NCI-H2171 treated with DMSO at 0.1 percent for 48 hours (cell line): ENCODE measurements at places on chromosomes 5 and 9.

DNA sequence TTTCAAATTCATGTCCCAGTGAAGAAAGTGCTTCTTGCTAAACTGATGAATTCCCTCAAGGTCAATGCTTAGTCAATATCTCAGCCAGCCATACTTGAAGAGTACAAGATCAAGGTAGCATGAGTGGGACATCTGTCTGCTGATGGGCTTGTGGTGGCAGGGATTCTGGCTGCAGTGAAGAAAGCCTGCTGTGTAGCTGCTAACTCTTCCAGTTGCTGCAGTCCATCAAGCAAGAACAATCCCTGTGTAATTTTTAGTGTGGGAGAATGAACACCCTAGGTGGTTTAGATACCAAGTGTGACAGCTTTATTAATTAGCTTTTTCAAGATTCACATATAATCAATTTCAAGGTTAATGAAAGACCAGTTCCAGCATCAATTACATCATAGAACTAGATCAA is 443.9 kb downstream of the TAF11L14 start:
- no peak for DNase-seq

DNA sequence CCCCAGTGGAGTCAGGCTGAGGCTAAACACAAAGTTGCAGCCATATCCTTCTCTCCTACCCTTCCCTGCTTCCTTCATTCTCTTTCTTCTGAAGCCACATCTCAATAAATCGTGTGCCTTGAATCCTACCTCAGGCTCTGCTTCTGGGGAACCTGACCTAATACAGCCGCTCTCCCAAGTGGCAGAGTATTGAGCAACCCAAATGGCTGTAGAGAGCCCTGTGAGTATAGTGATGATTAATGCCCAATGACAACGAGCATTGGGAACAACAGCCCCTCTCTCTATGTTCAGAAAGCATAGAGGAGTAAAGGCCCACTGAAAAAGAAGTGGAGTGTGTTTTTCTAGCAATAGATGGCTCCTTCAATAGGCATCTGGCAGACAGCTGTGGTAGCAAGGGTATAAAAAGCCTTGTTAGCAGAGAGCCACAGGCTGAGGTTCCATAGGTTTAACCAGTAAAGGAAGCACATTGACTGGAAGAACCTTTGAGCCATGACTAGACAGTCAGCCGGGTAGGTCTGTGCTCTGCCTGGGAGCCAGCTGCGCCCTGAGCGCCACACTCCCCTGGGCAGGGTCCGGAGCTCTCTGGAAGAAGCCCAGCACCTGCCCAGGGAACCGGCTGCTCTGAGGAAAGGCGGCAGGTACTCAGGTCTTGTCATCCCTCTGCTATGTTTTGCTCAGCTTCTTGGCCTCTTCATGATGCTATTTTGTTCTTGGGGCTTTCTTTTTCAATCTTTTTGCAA is 22.6 kb upstream of the HSPA9 start:
- no peak for DNase-seq

GRCh38 chr5:140671472-140672125 is 1.8 kb downstream of the DND1 start:
- no peak for DNase-seq

GRCh38 chr5:166493612-166494011 is 1797.8 kb upstream of the WWC1 start:
- no peak for DNase-seq

- peak; percentile 63 for DNase-seq
Observed at GRCh38 chr9:70220216-70220615, 38.6 kb upstream of the SMC5 start.

- no peak for DNase-seq
Observed at GRCh38 chr9:70580606-70581195, 166.2 kb upstream of the KLF9 start.

DNA sequence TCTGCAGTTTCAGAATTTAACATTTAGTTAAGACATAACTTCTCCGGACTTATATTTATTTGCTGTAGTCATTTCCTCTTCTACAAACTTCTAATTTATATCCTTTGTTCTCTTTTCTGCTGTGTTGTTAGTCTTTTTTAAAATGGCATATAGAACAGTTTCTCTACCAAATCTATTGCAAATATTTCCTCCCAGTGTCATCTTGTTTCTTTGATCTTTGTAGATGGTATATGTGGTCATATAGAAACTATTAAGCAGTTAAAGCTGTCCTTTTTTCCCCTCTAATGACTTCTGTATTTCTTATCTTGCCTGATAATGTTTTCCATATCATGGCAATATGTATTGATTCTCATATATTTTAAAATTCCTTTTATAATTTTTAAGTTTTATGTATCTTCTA is 264.5 kb downstream of the MCTP1 start:
- no peak for DNase-seq

GRCh38 chr5:92566113-92566786 is 1014.8 kb downstream of the NR2F1-AS1 start:
- peak; percentile 4 for DNase-seq
